ENCODE measurements at places on chromosomes 13 and 19. TPM values are rescaled to one million over a fixed set of nuclear protein-coding genes. Genes with fewer than 3 reads are reported as not detected.

The DCT gene
- total RNA-seq: not detected

The C19orf85 gene
- total RNA-seq: not detected

The NXNL1 gene
- not detected for total RNA-seq

The SHC2 gene
- not detected for total RNA-seq

The KIR3DL2 gene
- not detected for total RNA-seq

The PEG3 gene
- 1.5 TPM for total RNA-seq

The ATP1A3 gene
- 0.11 TPM for total RNA-seq

The FFAR3 gene
- not detected for total RNA-seq

The RXFP2 gene
- total RNA-seq: not detected

The CGB3 gene
- not detected for total RNA-seq

The NLRP11 gene
- total RNA-seq: not detected

The ODAD3 gene
- 0.54 TPM for total RNA-seq

GRCh38 chr19:35105411-35106290 lies 10.0 kb upstream of the FXYD3 start:
- no peak for DNase-seq

- no peak for DNase-seq
These were observed 5.6 kb upstream of the KLK13 start for GRCh38 chr19:51070334-51071094.

DNA sequence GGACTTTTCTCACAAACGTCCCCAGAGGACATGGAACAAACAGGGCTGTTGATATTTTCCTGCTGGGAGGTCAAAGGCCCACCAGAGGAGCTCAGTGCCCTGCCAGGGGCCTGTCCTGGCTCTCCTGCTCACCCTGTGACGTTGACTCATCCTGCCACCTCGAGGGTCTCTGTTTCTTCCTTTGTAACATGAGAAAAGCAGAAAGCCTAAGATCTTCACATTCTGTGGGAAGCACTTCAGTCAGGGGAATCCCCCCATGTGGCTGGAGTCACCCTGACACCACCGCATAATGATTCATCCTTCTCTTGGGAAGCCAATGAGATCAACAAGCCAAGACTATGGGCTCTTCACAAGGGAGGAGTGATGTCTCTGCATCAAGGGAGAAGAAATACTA lies 147.9 kb downstream of the KATNAL1 start:
- peak; percentile 91 for DNase-seq

- no peak for DNase-seq
These were observed 154.7 kb upstream of the SGCG start for GRCh38 chr13:23025864-23026608.

DNA sequence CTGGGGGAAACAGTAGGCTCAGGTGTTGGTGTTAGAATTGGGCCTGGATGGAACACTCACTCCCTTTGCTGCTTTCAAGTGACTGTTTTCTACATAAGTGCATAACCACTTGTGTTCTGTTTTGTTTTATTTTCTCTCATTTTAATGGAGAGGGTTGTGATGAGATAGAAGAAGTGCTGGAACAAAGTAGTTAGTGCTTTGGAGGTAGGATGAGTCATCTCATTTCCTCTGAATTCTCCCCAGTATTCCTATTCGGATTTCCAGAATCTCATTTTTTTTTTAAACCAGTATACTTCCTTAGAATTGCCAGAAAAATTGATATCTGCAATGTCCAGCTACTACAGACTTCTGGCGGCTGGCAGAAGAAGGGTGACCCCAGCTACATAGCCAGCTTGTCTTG lies 575.9 kb downstream of the MYO16 start:
- DNase-seq: no peak

- DNase-seq: no peak
These were observed 9.4 kb downstream of the MEGF8 start for GRCh38 chr19:42334697-42335373.

- DNase-seq: no peak
These were observed 149.8 kb downstream of the EFNB2 start for GRCh38 chr13:106385654-106386053.

DNA sequence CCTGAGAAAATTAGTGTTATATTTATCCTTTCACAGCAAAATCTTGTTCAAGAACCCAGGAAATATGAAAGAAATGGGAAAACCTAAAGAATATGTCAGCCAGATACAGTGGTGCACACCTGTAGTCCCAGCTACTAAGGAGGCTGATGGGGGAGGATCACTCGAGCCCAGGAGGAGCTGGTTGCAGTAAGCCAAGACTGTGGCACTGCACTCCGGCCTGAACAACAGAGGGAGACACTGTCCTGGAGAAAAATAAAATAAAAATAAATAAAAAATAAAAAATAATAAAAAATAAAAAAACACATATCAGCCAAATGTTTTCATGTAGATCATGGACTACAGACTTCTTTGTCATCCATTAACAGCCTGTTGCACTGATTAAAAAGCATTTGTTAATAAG lies 244.8 kb upstream of the KLHL1 start:
- no peak for DNase-seq

- no peak for DNase-seq
These were observed 45.3 kb upstream of the SERTM1 start for GRCh38 chr13:36628377-36629056.

GRCh38 chr13:49347650-49348385 lies 96.0 kb downstream of the CAB39L start:
- DNase-seq: no peak

- peak; percentile 96 for DNase-seq
These were observed 2.9 kb upstream of the DCUN1D2 start for GRCh38 chr13:113493315-113493951.

GRCh38 chr19:850221-850978 lies 1.7 kb upstream of the ELANE start:
- peak; percentile 91 for DNase-seq

- peak; percentile 63 for DNase-seq
These were observed 185.3 kb downstream of the LHFPL6 start for GRCh38 chr13:39417643-39418042.

DNA sequence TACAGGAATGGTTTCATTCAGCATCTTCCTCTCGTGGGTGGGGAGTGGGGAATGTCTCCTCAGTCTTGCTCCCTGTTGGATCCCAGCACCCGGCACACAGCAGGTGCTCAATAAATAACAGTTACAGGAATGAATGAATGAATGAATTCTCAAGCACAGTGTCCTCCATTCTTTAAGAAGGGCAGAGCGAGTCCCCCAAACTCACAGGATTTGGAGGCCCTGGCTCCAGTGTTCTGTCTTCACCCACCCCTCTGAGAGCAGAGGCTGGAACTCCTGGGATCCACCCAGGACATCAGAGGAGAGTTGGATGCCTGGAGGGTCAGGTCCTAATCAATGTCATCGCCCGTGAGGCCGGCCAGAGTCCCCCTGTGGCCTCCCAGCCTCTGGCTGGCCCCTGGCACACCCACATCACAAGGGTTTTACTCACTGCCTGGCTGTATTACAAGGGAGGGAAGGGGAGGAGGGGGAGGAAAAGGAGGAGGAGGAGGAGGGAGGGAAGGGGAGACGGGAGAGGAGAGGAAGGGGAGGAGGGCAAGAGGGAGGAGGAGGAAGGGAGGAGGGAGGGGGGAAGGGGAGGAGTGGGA lies 8.7 kb upstream of the CREB3L3 start:
- DNase-seq: peak; percentile 58

DNA sequence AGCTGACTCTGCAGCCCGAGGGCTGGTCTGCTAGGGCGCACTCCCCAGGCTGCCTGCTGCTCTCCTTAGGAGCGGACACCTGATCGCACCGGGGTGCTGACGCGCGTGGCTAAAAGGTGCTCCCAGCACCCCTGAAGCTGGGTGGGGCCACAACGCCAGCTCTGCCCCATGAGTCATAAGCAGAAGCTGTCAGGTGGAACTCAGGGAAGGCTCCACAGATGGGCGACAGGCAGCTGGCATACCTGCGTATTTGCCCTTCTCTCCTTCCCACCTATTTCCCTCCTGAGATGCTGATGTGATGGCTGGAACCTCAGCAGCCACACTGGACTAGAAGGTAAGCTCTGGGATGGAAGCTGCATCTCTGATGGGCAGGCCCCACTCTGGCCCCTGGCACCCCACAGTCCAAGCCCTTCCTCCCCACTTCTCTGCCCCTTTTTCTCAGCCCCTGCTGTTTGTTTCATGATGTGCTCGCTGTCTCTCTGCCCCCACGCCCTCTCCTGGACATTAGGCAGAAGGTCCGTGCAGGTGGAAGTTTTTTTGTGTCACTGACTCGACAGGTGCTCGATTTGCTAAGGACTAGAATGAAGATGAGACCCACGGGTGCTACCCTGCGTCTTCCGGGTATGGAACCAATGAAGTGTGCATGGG lies 30.3 kb upstream of the CACTIN start:
- no peak for DNase-seq

- no peak for DNase-seq
These were observed 9.6 kb downstream of the CPT1C start for GRCh38 chr19:49700563-49700962.

- peak; percentile 22 for DNase-seq
These were observed 10.4 kb downstream of the GP6 start for GRCh38 chr19:55027472-55028337.

DNA sequence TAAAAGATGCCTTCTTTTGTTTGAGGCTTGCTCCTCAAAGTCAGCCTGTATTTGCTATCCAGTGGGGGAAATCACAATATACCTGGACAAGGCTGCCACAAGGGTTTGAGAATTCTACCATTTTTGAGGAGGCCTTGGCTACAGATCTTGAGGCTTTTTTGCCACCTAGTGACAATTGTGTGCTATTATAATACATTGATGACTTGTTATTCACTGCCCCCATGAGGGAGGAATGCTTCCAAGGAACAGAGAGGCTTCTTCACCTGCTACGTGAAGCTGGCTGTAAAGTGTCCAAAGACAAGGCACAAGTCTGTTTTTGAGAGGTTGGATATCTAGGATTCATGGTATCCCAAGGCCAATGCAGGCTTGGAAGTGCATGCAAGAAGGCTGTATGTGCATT lies 72.5 kb downstream of the ZNF708 start:
- peak; percentile 29 for DNase-seq

DNA sequence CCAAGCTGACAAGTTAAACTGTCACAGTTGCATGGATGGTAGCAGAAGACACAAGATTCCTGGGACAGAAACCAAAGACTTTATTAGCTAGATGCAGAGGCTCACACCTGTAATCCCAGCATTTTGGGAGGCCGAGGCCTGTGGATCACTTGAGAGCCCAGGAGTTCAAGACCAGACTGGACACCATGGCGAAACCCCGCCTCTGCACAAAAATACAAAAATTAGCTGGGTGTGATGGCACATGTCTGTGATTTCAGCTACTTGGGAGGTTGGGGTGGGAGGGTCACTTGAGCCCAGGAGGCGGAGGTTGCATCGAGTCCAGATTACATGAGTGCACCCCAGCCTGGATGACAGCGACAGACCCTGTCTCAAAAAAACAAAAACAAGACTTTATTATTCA lies 346.6 kb downstream of the IRS2 start:
- no peak for DNase-seq

GRCh38 chr13:50513300-50513877 lies 330.1 kb downstream of the DLEU7 start:
- DNase-seq: no peak

GRCh38 chr13:26469602-26470001 lies 87.9 kb upstream of the WASF3 start:
- no peak for DNase-seq

DNA sequence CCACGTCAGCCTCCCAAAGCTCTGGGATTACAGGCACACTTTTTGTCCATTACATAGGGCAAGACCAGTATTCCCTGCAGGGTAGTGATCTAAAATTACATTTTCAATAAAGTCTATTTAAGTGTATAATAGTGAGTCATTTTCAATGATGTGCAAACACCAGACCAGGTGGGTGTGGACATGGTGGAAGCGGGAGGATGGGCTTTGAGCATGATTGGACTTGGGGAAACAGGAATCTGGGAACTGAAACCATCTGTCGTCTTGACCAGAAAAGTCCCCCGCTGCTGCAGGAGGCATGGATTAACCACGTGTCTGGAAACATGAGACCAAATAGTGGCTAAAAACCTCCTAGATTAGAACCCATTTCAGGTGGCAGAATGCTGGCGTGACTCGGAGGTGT lies 4.9 kb downstream of the FXYD3 start:
- DNase-seq: peak; percentile 80

- DNase-seq: peak; percentile 47
These were observed 12.0 kb upstream of the SLC7A1 start for GRCh38 chr13:29607465-29607864.

GRCh38 chr19:38175422-38175821 lies 48.6 kb downstream of the DPF1 start:
- DNase-seq: no peak

GRCh38 chr19:28242317-28242927 lies 970.5 kb downstream of the UQCRFS1 start:
- peak; percentile 58 for DNase-seq

- DNase-seq: peak; percentile 55
These were observed 30.1 kb downstream of the ZC3H13 start for GRCh38 chr13:46022481-46022880.

- peak; percentile 98 for DNase-seq
These were observed 483 bp downstream of the HNRNPL start for GRCh38 chr19:38849147-38849859.

DNA sequence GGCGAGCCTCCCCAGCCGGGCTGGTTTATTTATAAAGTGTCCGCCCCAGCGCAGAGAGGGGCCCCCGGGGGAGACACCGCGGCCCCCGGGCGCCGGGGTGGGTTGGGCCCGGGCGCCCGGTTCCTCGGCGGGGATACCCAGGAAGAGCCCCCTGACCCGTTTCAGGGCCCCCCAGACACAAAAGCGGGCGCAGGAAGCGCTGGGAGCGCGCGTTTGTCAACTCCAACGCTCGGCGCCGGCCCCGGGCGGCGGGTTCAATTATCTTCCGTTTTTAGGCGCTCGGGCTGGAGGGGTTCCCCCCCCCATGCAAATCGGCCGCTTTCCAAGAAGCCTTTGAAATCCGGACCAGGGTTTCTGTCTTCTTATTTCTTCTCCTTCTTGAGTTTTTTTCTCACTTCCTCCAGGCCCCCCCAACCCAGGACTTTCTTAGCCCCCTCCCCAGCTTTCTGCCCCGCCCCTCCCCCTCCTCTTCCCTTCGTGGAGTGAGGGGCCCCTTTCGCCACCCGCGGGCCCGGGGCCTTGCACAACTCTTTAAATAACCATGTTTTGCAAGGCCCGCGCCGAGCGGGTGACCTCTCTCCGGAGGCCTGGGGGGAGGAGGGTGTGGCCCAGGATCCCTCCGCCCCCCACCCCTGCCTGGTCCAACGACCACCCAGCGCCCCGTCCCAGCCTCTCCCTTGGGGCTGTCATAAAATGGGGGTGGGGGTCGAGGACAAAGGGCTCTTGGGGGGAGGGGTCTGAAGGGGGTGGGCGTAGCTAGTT lies 935 bp downstream of the ARID3A start:
- peak; percentile 74 for DNase-seq

DNA sequence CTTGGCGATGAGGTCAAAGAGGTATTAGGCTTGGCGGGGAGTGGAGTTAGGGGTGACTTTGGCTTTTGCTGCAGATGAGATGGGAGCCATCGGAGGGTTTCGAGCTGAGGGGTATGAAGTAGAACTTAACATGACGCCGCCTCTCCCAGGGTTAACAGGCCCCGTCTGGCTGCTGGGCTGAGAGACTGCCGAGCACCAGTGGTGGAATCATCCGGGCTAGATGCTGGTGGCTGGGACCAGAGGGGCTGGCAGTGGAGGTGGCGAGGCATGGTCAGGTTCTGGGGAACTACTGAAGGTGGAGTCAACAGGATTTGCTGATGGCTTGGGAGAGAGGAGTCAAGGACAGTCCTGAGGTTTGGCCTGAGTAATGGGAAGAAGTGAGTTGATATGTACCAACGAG lies 4.9 kb downstream of the RFX2 start:
- no peak for DNase-seq

- DNase-seq: peak; percentile 38
These were observed at the start of gene FLT3 for GRCh38 chr13:28100150-28101121. Gene FLT3 (minus strand): TSS chr13:28100576. CDS start chr13:28100510, 66 bp downstream.

- DNase-seq: peak; percentile 86
These were observed 276.4 kb downstream of the KLF5 start for GRCh38 chr13:73335210-73335609.
